Smooth muscle cell of the brain vasculature (primary cell): ENCODE measurements at places on chromosomes 12 and 14.

DNA sequence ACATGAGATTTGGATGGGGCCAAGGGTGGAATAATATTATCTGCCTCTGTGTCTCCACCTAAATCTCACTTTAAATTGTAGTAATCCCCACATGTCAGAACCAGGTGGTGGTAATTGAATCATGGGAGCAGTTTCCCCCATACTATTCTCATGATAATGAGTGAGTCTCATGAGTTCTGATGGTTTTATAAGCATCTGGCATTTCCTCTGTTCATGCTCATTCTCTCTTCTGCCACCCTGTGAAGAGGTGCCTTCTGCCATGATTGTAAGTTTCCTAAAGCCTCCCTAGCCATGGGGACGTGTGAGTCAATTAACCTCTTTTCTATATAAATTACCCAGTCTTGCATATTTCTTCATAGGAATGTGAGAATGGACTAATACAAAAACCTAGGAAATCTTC lies 29.9 kb downstream of the TSPAN19 start:
- DNase-seq = no peak

DNA sequence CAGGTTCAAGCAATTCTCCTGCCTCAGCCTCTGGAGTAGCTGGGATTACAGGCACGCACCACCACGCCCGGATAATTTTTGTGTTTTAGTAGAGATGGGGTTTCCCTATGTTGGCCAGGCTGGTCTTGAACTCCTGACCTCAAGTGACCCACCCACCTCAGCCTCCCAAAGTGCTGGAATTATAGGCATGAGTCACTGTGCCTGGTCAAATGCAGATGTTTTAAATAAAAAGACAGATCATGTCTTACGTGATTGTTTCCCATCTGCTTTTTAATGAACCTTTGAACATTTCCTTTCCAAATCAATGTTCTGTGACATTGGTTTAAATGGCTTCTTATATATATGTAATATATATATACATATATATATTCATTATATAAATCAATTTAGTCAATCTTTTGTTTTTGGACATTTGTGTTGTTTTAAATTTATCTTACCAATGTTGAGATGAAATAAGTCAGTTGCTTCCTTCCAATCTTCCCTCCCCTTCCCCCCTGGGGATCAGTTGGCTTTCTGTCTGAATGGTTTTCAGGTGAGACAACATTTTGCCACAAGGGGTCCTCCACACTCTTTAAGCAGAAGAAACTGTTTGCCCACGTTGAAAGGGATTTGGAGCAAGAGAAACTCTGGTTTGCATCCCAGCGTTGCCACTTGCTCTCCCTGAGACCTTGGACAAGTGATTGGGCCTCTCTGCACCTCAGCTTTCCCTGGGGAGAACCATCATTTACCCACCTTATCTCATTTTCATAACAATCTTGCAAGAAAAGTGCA lies 47.6 kb upstream of the RBM19 start:
- no peak for DNase-seq

DNA sequence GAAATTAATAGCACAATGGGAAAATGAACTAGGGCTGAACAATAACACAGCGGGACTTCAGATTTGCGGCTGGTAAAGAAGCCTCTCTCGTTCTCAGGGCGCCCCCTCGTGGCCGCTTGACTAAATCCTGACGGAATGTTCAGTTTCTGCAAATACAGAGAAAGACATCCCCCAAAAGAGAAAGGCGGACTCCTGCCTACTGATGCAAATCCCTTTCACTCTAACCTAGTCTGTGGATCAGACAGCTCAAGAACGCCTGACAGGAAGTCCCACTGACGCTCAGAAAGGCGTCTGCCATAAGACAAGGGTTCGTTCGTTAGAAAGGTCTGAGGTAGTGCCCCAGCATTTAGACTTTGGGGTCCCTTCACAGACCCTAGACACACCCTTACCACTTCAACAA lies 2.5 kb downstream of the NUAK1 start:
- DNase-seq = peak; percentile 58

- no peak for DNase-seq
These were observed 31.3 kb upstream of the PSEN1 start for GRCh38 chr14:73105050-73105449.

DNA sequence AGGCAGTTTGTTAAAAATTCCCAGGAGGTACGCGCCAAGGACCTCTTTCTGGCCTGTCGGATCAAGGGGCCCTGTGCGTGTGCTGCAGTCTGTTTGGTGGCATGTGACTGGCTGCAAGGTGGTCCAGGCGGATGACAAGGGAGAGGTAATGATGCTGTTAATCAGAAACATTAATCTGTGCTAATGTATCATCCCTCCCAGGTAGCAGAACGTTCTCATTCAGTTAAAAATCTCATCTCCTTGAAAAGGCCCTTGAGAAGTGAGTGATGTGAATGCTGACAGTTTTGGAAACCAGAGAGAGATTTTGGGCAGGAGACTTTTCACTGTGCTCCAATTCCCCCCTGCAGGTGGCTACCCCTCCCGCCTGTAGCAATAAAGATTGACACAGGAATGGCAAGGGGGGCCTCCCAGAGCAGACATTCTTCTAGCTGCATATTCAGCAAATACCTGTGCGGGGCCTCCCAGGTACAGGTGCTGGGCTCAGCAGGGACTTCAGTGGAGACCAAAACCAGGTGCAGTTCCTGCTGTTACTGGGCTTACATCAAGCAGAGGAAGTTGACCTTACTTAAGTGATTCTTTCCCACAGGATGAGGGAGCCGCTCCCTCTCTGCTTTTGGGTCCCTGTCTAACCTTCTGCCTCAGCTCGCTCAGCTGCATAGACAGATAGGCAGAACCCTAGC lies 364.8 kb downstream of the CACNA1C start:
- DNase-seq = no peak

DNA sequence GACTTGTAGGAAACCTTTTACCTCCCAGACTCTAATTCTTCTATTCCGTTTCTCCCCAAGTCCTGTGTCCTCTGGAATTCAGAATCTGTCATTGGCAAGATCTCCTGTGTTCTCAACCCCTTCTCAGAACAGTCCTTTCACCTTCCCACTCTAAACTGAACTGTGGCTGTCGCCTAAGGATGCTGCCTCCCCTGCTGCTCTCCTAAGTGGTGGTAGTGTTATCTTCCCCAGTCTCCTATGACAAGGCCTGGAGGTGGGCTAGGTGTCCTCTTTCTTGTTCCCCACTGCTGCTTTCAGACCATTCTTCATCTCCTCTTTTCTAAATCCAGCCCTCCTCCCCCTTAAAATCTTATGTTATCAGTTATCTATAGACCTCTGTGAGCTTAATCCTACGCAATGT lies 397.4 kb downstream of the RAD51B start:
- no peak for DNase-seq

GRCh38 chr12:49548822-49549648 lies 10.2 kb downstream of the KCNH3 start:
- DNase-seq = no peak

- no peak for DNase-seq
These were observed 138.4 kb downstream of the ZFP36L1 start for GRCh38 chr14:68654471-68654941.

DNA sequence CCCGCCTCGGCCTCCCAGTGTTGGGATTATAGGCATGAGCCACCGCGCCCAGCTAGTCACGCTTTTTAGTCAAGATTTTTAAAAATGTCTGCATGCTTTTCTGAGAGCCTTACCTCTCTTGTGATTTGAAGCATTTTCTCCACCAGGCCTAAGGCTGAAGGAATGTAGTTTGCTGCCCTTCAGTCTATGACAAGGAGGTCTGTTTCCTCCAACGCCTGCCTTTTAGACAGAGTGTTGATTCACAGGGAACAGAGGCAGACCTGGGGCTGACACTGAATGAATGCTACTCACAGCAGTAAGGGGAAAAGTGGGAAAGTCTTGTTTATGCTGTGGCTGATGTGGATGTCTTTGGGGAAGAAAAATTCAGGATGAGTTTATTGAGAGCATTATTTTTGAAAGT lies 27.2 kb upstream of the MDM2 start:
- no peak for DNase-seq
